Mesenteric fat pad (tissue), 1 donor: ENCODE measurements at places on chromosomes 1 and 21. TPM values are rescaled to one million over a fixed set of nuclear protein-coding genes. Genes with fewer than 3 reads are reported as not detected.

The NKAIN1 gene
- total RNA-seq = not detected

The ZFP69B gene
- total RNA-seq = 1.3 TPM

The TCHHL1 gene
- 0.42 TPM for total RNA-seq

The RRP15 gene
- total RNA-seq = 26.6 TPM

The SPTA1 gene
- total RNA-seq = 0.55 TPM

The MYOG gene
- not detected for total RNA-seq

The UBL4B gene
- total RNA-seq = not detected

The PLEKHA6 gene
- total RNA-seq = 3.5 TPM

The AVPR1B gene
- not detected for total RNA-seq

The SPATA21 gene
- not detected for total RNA-seq

The JAM2 gene
- 13.3 TPM for total RNA-seq

The HSPA6 gene
- 6.8 TPM for total RNA-seq

The TNFRSF9 gene
- total RNA-seq = not detected

The NTMT2 gene
- total RNA-seq = not detected

The MATN1 gene
- total RNA-seq = not detected

The TRPM2 gene
- 12.0 TPM for total RNA-seq
